ENCODE measurements at places on chromosomes 4 and X.

DNA sequence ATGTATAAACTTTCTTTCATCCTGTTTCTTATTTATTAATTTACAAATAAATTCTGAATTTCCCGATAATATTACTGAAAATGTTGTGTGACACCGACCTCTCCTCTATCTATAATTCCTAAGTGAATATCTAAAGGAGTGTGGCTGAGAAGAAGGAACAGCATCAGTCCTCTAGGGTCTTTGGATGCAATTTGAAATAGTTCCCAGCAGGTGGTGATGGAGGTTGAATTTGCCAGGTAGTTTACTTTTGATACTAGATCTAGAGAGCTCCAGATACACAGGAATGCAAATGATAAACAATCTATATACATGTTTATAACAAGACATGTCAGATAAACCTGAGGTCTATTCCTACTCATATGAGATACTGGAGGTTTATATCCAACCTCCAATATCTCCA lies 305.4 kb downstream of the PCDH18 start:
- ATAC-seq = no peak

GRCh38 chr4:6128221-6128850 lies 72.0 kb downstream of the JAKMIP1 start:
- ATAC-seq = no peak

DNA sequence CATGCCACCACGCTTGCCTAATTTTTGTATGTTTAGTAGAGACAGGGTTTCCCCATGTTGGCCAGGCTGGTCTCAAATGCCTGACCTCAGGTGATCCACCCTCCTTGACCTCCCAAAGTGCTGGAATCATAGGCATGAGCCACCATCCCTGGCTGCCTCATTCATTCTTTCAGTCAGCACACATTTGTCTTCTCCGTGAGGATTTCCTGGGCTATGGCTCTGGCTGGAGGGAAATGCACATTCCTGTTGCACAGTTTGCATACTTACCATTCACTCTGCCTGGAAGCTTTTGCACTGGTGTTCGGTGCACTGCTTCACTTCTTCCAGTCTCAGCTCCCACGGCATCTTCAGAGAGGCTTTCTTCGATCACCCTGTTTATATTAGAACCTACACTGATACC lies 267.8 kb downstream of the STIM2 start:
- no peak for ATAC-seq

- ATAC-seq = no peak
Measured at GRCh38 chr4:164856396-164856795, 20.6 kb upstream of the APELA start.

- no peak for ATAC-seq
Measured at GRCh38 chrX:15087747-15088146, 182.1 kb downstream of the ASB9 start.
